ENCODE measurements at places on chromosomes 1 and 21.
A peak's percentile ranks its signal among the peaks of the same experiment; 100 is the strongest.

GRCh38 chr1:19128968-19129514 lies 81.0 kb downstream of the UBR4 start:
- DNase-seq, result no peak

- DNase-seq, result no peak
Observed at GRCh38 chr1:28779751-28780408, 32.1 kb upstream of the OPRD1 start.

- no peak for DNase-seq
Observed at GRCh38 chr1:203428981-203429599, 46.5 kb upstream of the PRELP start.

GRCh38 chr1:61442544-61442943 lies 282.4 kb downstream of the TM2D1 start:
- DNase-seq, result no peak

- DNase-seq, result peak; percentile 61
Observed at GRCh38 chr1:116496380-116496779, 74.4 kb downstream of the CD58 start.

GRCh38 chr1:55768327-55768952 lies 553.3 kb upstream of the USP24 start:
- DNase-seq, result no peak

DNA sequence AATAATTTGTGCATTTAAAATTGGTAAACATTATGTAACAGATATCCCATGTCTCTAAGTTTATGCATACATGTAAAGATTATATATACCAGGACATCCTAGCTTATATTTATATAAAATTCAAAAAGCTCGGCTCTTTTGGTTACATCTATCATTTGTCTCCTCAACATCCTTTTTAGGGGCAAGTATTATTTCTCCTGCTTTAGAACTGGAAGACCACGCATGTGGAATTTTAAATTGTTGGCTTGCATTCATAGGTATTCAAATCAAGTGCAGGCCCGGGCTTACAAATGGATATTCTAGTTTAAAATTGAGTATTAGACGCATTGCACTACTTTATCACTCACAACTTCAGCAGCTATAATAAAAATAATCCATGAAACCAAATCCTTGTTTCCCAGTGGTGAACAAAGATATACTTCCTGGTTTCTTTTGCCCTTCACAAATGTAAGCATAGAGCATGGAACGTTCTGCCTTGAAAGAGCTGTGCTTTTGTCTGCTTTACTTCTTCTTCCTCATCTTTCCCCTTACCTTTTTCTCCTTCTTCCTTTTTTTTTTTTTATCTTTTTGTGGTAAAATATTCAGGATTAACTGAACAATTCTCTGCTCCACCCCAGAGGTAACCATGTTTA lies 57.1 kb downstream of the DDAH1 start:
- no peak for DNase-seq

DNA sequence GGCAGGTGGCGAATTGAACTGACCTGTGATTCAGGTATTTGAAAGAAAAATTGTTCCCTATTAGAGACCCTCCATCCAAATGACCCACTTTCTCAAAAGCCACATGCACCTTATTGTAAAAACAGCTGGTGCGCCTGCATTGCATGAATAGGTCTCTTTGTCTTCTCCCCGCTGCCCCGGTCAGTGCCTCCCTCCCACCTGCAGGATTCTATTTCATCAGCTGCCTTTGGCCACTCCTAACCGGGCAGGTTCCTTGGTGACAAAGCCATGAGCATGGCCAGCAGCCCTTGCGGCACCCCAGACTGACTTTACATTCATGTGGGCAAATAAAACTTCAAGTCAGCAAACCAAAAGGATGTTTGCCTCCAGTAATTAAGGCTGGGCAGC lies 6.4 kb downstream of the TMPRSS3 start:
- no peak for DNase-seq

DNA sequence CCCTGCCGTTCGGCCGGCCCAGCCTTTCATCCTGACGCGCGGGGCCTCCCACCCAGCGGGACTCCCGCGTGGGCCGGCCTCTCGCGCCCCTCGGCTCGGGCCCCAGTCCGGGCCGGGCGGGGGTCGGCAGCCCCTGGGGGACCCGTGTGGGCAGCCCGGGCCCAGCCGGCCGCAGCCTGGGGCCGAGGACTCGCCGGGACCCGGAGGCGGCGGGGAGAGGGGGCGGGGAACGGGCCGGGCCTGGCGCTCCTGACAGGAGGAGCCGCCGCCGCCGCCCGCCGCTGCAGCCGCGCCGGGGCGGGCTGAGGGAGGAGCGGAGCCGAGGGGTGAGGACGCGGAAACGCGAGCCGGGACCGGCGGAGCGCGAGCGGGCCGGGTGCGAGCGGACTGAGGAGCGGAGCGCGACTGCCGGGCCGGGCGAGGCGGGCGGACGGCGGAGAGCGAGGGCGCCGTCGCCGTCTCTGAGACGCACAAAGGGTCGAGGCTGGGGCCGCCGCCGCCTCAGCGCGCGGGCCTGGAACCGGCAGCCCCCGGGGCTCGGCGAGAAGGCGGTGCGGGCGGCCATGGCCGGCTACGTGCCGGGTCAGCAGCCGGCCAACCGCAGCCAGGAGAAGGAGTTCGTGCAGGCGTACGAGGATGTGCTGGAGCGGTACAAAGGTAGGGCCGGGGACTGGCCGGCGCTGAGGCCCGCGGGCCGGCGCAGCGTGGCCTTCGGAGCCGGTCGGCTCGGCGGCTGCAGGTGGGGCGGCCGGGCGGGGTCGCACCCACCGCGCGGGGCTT lies 79.1 kb downstream of the NDUFS5 start:
- DNase-seq, result peak; percentile 65

GRCh38 chr1:8053878-8054567 lies 27.9 kb upstream of the ERRFI1 start:
- DNase-seq, result no peak

DNA sequence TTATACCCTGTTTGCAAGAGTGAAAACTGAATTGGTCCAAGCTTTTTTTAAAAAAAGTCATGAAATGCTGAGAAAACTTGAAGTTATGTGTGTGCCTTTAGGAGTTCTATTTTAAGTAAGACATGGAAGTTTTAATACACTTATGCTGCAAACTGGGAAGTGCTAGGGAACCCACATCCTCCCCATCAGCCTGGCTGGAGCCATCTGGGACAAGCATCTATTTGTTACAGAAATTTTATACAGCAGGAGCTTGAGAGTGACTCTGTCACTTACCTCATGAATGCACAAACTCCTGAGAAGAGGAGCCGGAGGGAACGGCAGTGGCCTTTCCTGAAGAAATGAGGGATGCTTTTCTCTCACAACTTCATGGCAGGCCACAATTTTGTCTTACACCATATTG lies 78.2 kb upstream of the SLC44A3 start:
- no peak for DNase-seq

DNA sequence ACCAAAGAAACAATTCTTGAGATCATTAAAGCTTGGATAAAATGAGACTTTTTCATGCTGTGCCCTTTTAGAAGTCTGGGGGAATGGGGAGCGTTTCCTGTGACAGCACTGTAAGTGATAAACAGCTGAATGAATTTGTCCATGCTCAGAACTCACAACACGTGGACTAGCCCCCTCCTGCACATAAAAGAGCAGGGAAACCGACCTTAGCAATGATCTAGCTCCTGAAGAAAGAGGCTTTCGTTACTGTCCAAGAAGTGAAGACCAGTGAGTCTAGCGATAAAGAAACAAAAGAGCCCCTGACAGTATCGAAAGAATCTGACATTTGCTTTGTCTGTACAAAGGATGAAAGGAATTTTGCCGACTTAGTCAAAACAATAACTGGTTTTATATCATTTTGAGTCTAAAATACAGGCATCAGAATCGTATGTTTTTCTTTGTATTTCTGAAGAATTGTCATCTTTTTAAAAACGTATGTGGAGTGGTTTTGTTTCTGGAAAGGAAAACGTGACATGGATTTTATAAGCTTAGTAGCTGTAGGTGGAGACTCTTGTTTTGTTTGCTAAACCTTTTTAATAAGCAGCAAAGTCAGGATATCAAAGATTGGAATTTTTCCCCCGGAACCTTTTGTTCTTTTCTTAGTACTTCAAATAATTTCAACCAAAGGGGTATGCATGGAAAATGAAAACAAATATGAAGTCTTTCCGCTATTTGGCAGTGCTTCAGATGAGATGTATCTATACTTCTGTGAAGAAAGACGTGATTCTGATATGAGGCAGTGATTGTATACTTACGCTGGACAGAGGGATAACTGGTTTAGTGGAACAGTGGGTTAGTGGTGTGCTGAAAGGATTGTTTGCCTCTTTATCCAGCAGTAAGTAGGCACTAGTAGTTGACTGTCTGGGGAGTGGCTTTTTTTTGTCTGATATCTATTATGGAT lies 61.0 kb downstream of the MAST2 start:
- DNase-seq, result no peak

DNA sequence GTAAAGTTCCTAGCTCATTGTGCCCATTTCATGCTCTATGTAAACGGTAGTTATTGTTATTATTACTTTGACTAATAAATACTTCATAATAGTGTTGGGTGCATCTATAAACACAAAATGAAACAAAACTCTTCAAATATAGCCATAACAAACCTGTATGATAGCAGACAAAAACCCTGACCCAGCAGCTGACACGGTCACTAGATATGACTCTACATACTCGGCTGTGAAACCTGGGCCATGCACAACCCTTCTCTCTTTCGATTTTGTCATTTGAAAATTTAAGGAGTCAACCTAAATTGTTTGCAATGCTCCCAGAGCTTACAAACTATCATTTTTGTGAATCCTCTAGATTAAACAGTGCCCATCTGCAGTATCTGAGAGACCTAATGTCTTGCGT lies 8.0 kb upstream of the RGS13 start:
- no peak for DNase-seq

GRCh38 chr1:167221738-167222610 lies 1.3 kb downstream of the POU2F1 start:
- DNase-seq, result no peak

- no peak for DNase-seq
Observed at GRCh38 chr21:40731206-40731605, 115.8 kb downstream of the DSCAM start.

GRCh38 chr1:50264590-50264989 lies 155.9 kb downstream of the ELAVL4 start:
- DNase-seq, result no peak

DNA sequence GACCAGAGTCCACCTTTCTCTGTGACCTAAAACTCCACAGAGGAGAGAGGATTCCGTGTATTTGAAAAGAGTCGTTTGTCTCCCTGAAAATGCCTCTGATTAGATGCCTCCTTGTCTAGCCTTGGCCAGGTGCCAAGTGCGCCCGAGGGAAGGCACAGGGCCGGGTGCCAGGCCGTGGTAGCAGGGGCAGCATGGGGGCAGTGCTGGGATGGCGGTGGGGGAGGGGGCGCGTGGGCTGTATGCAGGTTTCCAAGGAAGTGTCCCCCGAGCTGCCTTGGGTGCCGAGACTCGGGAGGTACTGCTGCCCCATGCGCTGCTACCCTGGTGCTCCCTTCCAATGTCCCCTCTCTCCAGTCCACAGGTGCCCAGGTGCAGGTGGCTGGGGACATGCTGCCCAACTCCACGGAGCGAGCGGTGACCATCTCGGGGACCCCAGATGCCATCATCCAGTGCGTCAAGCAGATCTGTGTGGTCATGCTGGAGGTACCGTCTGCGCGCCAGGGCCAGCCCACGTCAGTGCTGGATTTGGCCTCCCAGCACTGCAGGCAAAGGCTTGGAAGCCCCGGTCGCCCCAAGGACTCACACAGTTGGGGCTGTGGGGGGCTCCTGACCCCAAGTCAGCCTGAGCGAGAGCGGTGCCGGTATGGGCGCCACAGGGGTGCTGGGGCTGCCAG lies 70.9 kb upstream of the COL6A1 start:
- no peak for DNase-seq

All from HuH-7.5 (cell line).